Type B pancreatic cell (in vitro differentiated cells): ENCODE measurements at places on chromosomes 5 and 9. TPM values are rescaled to one million over a fixed set of nuclear protein-coding genes. Genes with fewer than 3 reads are reported as not detected.

GRCh38 chr5:59328709-59329296 is 564.7 kb downstream of the PDE4D start:
- H3K4me3 ChIP-seq, result no peak overlapping the region
- peaks cover 5% of the 10 kb centered on the region for H3K27me3 ChIP-seq
- H3K36me3 ChIP-seq, result peaks cover 9% of the 10 kb centered on the region

GRCh38 chr5:170552621-170553115 is 48.8 kb downstream of the KCNIP1 start:
- H3K36me3 ChIP-seq, result no peaks in the 10 kb centered on the region
- H3K4me3 ChIP-seq, result no peak overlapping the region
- peak; percentile 79 for DNase-seq
- H3K27ac ChIP-seq, result no peak overlapping the region

GRCh38 chr9:135180586-135180985 is 93.1 kb downstream of the OLFM1 start:
- peaks cover 55% of the 10 kb centered on the region for H3K27me3 ChIP-seq
- no peak overlapping the region for H3K4me3 ChIP-seq
- DNase-seq, result no peak
- no peak overlapping the region for H3K27ac ChIP-seq
- no peaks in the 10 kb centered on the region for H3K36me3 ChIP-seq
- H3K4me1 ChIP-seq, result peaks cover 5% of the 10 kb centered on the region

GRCh38 chr9:1005043-1005667 is 28.7 kb downstream of the DMRT3 start:
- no peaks in the 10 kb centered on the region for H3K36me3 ChIP-seq
- peaks cover 22% of the 10 kb centered on the region for H3K27me3 ChIP-seq
- DNase-seq, result no peak
- peak overlapping the region; percentile 61 for H3K27ac ChIP-seq

DNA sequence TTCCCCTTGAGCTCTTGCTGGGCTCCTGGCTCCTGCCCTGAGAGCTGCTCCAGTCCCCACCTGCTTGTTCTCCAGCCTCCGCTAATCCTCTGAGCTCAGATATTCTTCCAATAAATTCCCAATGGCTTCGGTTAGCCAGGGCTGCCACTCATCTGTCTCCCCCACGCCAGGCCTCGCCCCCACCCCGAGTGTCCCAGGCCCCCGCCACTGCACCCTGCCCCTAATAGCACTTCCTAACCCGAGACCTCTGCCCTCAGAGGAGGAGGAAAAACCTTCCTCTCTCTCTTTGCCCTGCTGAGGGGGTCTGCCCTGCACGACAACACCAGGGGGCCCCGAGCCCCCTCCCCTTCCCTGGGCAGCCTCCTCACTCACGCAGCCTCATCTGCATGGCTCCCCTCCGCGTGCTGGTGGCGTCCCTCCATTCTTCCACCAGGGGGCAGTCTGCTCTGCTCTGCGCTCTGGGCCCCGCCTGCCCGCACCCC is 5.4 kb upstream of the LCN15 start:
- no peak for DNase-seq
- no peaks in the 10 kb centered on the region for H3K36me3 ChIP-seq
- no peak overlapping the region for H3K4me3 ChIP-seq
- H3K4me1 ChIP-seq, result no peaks in the 10 kb centered on the region
- no peak overlapping the region for H3K27ac ChIP-seq

GRCh38 chr5:2848619-2849018 is 97.1 kb upstream of the IRX2 start:
- H3K27me3 ChIP-seq, result peaks cover 10% of the 10 kb centered on the region
- no peaks in the 10 kb centered on the region for H3K4me1 ChIP-seq
- H3K4me3 ChIP-seq, result no peak overlapping the region
- DNase-seq, result no peak
- H3K36me3 ChIP-seq, result no peaks in the 10 kb centered on the region

DNA sequence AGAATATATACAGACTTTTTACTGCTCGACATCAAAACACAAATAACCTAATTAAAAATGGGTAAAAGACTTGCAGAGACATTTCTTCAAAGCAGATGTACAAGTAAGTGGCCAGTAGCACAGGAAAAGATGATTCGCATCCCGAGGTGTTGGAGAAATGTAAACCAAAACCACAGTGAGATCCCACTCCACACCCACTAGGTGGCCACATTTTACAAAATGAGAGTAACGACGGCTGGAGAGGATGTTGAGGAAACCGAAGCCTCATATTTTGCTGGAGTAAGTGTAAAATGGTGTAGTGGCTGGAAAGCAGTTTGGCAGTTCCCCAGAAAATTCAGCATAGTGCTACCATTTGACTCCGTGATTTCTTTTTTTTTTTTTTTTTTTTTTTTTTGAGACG is 21.3 kb upstream of the GBGT1 start:
- H3K36me3 ChIP-seq, result no peaks in the 10 kb centered on the region
- H3K4me1 ChIP-seq, result peaks cover 9% of the 10 kb centered on the region
- H3K4me3 ChIP-seq, result no peak overlapping the region
- H3K27me3 ChIP-seq, result peaks cover 46% of the 10 kb centered on the region
- no peak overlapping the region for H3K27ac ChIP-seq
- DNase-seq, result no peak

- H3K4me3 ChIP-seq, result no peak overlapping the region
- H3K4me1 ChIP-seq, result no peaks in the 10 kb centered on the region
- H3K36me3 ChIP-seq, result no peaks in the 10 kb centered on the region
- peaks cover 3% of the 10 kb centered on the region for H3K27me3 ChIP-seq
Observed at GRCh38 chr9:100756217-100756616, 178.3 kb downstream of the CAVIN4 start.

GRCh38 chr5:56464935-56465768 is 232.0 kb upstream of the ANKRD55 start:
- H3K36me3 ChIP-seq, result no peaks in the 10 kb centered on the region
- H3K4me1 ChIP-seq, result peaks cover 41% of the 10 kb centered on the region
- no peaks in the 10 kb centered on the region for H3K27me3 ChIP-seq
- H3K4me3 ChIP-seq, result peak overlapping the region; percentile 5
- no peak for DNase-seq

DNA sequence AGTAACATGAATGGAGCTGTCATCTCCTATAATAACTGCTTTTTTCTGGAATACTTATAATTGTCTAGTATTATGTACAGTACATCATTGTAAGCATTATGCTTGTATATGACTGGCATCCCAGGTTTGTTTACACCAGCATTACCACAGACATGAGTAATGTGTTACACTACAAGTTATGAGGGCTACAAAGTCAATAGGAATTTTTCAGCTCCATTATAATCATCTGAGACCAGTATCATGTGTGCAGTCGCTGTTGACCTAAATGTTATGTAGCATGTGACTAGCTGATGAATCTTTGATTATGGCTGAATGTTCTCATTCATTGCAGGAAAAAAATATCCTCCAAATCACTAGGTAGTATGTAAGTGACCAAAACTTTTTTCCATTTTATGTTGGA is 2.2 kb downstream of the ZCCHC9 start:
- H3K4me3 ChIP-seq, result peak overlapping the region; percentile 77
- no peaks in the 10 kb centered on the region for H3K36me3 ChIP-seq
- no peak for DNase-seq
- no peak overlapping the region for H3K27ac ChIP-seq
- no peaks in the 10 kb centered on the region for H3K27me3 ChIP-seq

Gene SAXO1
- 0.48 TPM in 1 of 2 replicates, not detected in the other for total RNA-seq

Gene TRAF2
- 19.4 and 22.3 TPM in 2 replicates for total RNA-seq

Gene RGP1
- 35.0 and 35.7 TPM in 2 replicates for total RNA-seq

Gene GAS1
- total RNA-seq, result 16.0 and 120 TPM in 2 replicates

Gene TEX48
- not detected in 2 replicates for total RNA-seq

Gene SARDH
- 0.76 and 6.8 TPM in 2 replicates for total RNA-seq

Gene TMC1
- not detected in 2 replicates for total RNA-seq
